Effector CD8-positive, alpha-beta T cell (primary cell): ENCODE measurements at places on chromosomes 3 and 15.

DNA sequence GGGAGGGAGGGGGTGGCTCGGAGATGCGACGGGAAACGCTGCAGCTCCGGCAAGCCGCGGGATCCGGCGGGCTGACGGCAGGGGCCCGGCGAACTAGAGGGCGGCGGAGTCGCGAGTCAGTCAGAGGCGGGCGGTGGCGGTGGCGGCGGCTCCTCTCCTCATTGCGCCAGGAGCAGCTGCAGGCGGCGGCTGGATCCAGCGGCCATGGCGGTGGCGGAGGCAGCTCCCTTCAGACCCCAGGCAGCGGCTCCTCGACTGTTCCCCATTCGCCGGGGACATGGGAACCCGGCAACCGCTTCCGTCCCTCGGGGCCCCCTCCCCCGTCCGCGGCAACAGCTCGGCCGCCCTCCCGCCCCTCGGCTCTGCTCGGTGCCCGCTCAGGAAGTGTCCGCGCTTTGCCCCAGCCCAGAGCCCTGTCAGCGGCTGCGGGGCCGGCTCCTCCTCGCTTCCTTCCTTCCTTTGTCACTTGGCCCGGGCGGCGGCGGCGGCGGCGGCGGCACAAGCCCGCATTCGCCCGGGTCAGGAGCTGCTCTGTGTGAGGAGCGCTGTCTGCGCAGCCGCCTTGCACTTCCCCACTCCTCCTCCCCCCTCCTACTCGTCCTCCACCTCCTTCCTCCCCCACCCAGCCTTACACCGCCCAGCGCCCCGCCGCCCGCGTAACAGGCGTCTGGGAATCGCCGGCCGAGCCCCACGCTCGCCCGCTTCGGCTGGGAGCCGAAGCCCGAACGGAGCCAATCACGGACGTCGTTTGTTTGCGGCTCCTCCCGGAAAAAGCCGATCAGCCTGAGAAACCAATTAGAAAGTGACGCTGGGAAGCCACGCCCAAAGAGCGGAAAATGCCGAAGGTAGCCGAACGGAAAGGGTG is at the start of gene GSK3B:
Gene GSK3B, minus strand, starts transcription at position 537 of the 865 bp plus-strand sequence. CDS start 1,013 bp downstream, outside the sequence.
- DNase-seq, result peak; percentile 61

GRCh38 chr15:58517682-58518525 is 86.1 kb downstream of the LIPC start:
- no peak for DNase-seq

GRCh38 chr3:37859354-37859753 is 2.3 kb upstream of the CTDSPL start:
- no peak for DNase-seq

- DNase-seq, result no peak
These were observed 16.8 kb downstream of the EMC4 start for GRCh38 chr15:34241376-34242330.

DNA sequence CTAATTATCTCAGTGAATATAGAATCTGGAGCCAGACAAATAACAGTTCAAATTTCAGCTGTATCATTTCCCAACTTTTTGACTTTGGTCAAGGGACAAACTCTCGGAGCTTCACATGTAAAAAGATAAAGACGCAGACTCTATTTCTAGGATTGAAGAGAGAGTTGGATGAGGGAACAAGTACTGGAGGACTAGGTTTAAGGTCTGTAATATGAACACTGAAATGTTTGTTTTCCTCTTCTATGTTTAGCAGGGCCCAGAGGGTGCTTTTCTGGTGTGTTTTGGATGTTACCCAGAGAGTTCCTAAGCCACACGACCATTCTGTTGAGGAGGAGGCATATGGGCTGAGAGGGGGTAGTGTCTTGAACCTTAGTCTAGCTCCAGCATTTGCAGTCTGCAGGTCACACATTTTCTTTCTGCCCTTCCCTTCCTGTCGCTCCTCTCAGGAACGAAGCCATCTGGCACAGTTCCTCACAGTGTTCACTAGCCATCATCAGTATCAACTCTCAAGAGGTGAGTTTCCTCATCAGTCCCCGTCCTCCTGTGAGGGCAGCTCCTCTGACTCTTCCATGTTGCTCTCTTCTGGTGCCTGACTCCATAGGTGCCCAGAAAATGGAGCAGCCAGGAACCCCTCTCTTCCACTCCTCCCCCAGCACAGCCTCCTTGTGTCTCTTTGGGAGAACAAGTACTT is 250.1 kb downstream of the SQOR start:
- DNase-seq, result no peak

DNA sequence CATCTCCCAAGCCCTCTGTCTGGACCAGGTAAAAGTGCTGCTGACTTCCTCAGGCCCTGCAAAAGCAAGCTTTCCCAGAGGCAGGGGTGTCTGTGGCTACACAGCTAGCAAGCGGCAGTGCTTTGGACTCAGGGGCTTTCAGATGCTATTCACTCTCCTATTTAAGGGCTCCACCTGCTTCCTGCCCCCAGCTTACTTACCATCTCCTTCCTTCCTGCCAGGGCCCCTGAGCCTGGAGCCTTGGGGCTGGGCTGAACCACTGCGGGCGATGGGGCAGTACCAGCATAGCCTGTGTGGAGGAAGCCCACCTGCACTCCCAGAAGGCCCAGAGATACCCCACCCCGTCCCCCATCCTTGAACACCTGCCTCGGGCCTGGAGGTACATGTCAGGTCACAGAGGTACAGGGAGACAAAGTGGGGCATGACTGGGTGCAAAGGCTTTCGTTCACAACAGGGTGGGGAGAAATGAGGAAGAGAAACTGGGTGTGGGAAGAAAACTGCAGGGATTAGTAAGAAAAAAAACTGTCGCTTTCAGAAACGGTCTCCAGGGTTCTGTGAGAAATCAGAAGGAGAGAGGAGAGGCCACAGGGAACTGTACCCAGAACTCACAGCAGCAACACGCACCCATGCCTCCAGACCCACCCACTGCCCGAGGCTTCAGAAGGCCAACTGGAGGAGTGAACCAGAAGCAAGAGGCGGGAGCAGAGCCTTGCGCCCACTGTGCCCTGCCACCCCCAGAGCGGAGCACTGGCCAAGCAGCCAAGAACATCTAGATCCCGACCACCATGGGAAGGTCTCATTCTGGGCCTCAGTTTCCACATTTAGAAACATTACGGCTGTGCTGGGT is 49.5 kb downstream of the CCDC12 start:
- no peak for DNase-seq

DNA sequence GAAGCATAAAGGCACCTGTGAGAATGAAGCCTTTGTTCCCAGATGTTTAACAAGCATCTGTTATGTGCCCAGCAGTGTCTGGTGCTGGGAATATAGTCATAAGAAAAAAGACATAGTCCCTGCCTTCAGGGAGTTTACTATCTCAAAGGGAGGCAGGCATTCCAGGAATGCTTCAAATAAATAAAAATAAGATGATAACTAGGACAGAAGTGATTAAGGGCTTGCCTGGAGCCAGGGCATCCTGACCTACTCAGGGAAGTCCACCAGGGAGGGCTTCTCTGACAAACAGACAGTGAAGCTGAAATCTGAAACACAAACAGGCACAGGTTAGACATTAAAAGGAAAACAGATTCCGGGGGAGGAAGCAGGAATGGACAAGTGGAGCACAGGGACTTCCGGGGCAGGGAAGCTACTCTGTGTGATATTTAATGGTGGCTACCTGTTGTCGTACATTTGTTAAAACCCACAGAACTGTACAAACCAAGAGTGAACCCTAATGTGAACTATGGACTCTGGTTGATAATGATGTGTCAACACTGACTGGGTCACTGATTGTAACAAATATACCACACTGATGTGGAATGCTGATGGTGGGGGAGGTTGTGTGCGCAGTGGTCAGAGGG is 53.3 kb downstream of the ITGB5 start:
- no peak for DNase-seq

DNA sequence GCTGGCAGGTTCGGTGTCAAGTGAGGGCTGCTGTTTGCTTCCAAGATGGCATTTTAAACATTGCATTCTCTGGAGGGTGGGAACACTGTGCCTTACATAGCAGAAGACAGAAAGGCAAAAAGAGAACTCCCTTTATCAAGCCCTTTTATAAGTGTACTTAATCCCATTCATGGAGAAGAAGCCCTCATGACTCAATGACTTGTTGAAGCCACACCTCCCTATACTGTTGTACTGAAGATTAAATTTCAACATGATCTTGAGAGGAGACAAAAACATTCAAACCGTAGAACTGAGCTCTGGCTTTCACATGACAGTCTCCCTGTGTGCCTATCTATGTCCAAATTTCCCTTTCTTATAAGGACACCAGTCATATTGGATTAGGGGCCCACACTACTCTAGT is 443.4 kb upstream of the CDIN1 start:
- DNase-seq, result no peak

DNA sequence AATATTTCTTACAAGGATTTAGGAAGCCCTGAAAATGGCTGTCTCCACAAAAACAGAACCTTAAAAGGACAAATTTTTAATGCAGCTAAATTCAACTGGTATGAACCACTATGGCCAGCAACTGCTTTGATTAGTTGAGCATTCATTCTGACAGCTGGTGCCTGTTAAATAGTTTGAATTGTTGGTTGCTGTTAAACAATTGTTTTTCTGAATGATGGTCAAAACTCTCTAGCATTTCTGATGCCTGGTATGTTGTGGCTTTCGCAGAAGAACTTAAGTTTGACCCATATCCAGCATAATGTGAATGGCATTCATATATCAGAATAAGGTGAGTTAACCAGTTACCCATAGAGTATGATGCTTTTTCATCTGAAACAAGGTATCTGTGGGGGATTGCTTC is 138.4 kb downstream of the MEIS2 start:
- no peak for DNase-seq
